Purkinje cell (primary cell): ENCODE measurements at places on chromosomes 3 and 15. TPM values are rescaled to one million over a fixed set of nuclear protein-coding genes. Genes with fewer than 3 reads are reported as not detected.

Gene THPO
- polyA plus RNA-seq: 1.4 TPM in 1 of 2 replicates, not detected in the other

Gene GPR87
- not detected in 2 replicates for polyA plus RNA-seq

Gene NT5DC2
- polyA plus RNA-seq: 0.76 and 3.4 TPM in 2 replicates

Gene GOLGA8J
- polyA plus RNA-seq: not detected in 2 replicates
